Regular cardiac myocyte (primary cell): ENCODE measurements at places on chromosomes 6 and 20. TPM values are rescaled to one million over a fixed set of nuclear protein-coding genes. Genes with fewer than 3 reads are reported as not detected.

Gene DNAH8
- under 0.01 TPM in 1 of 2 replicates, not detected in the other for total RNA-seq

Gene NKAIN2
- under 0.01 TPM in 1 of 2 replicates, not detected in the other for total RNA-seq

Gene CYP24A1
- total RNA-seq: 0.96 and 1.7 TPM in 2 replicates

Gene PROKR2
- not detected in 2 replicates for total RNA-seq

Gene CCDC170
- 0.19 and 0.56 TPM in 2 replicates for total RNA-seq

Gene OR2J3
- total RNA-seq: not detected in 2 replicates

Gene FAM83C
- total RNA-seq: under 0.01 TPM in 1 of 2 replicates, not detected in the other

Gene SDHAF4
- 5.4 and 8.2 TPM in 2 replicates for total RNA-seq

Gene GATA5
- total RNA-seq: not detected in 2 replicates

Gene RAD21L1
- 0.19 TPM in 1 of 2 replicates, not detected in the other for total RNA-seq

Gene GFRAL
- not detected in 2 replicates for total RNA-seq

Gene HCRTR2
- total RNA-seq: not detected in 2 replicates

Gene ERVFRD-1
- not detected in 2 replicates for total RNA-seq

Gene SLC17A3
- total RNA-seq: not detected in 2 replicates

Gene MCCD1
- total RNA-seq: not detected in 2 replicates

Gene CST3
- 143 and 271 TPM in 2 replicates for total RNA-seq

Gene MCHR2
- total RNA-seq: not detected in 2 replicates

Gene PSORS1C1
- 0.19 and 1.7 TPM in 2 replicates for total RNA-seq

Gene COL11A2
- 0.19 and 0.56 TPM in 2 replicates for total RNA-seq

Gene ZMYND8
- total RNA-seq: 11.3 and 16.5 TPM in 2 replicates

Gene EDEM2
- total RNA-seq: 47.9 and 68.8 TPM in 2 replicates

Gene HCK
- not detected in 2 replicates for total RNA-seq

Gene EEF1A1
- total RNA-seq: 20,609 and 36,365 TPM in 2 replicates

Gene TMEM14C
- total RNA-seq: 109 and 153 TPM in 2 replicates

Gene TRIM15
- not detected in 2 replicates for total RNA-seq

Gene HLA-DOA
- not detected in 2 replicates for total RNA-seq

Gene C20orf204
- 0.77 and 0.85 TPM in 2 replicates for total RNA-seq

Gene SIM1
- total RNA-seq: under 0.01 and 1.9 TPM in 2 replicates

Gene PRR18
- not detected in 2 replicates for total RNA-seq

Gene HIVEP1
- 6.1 and 11.3 TPM in 2 replicates for total RNA-seq

Gene OR12D3
- not detected in 2 replicates for total RNA-seq

Gene UBR2
- 26.6 and 33.3 TPM in 2 replicates for total RNA-seq

Gene AVP
- total RNA-seq: not detected in 2 replicates

Gene GJA1
- 574 and 739 TPM in 2 replicates for total RNA-seq

Gene DTNBP1
- 3.7 and 8.1 TPM in 2 replicates for total RNA-seq

Gene LPIN3
- 7.7 and 7.9 TPM in 2 replicates for total RNA-seq

Gene NRN1
- total RNA-seq: under 0.01 TPM in 2 replicates
